Adipose tissue (tissue), 3 donors: ENCODE measurements at places on chromosomes 5 and 9. TPM values are rescaled to one million over a fixed set of nuclear protein-coding genes. Genes with fewer than 3 reads are reported as not detected.

Gene LRRC19
- polyA plus RNA-seq: not detected

Gene CDO1
- 68.6 TPM for polyA plus RNA-seq

Gene GPR150
- polyA plus RNA-seq: 0.25 TPM

Gene IZUMO3
- not detected for polyA plus RNA-seq

Gene NEUROG1
- not detected for polyA plus RNA-seq

Gene MSX2
- 2.1 TPM for polyA plus RNA-seq

Gene SOHLH1
- polyA plus RNA-seq: not detected
